ENCODE measurements at places on chromosomes 5 and 9.
A peak's percentile ranks its signal among the peaks of the same experiment; 100 is the strongest.

- DNase-seq: no peak
Measured at GRCh38 chr5:179201986-179202385, 141.8 kb downstream of the ZNF354C start.

DNA sequence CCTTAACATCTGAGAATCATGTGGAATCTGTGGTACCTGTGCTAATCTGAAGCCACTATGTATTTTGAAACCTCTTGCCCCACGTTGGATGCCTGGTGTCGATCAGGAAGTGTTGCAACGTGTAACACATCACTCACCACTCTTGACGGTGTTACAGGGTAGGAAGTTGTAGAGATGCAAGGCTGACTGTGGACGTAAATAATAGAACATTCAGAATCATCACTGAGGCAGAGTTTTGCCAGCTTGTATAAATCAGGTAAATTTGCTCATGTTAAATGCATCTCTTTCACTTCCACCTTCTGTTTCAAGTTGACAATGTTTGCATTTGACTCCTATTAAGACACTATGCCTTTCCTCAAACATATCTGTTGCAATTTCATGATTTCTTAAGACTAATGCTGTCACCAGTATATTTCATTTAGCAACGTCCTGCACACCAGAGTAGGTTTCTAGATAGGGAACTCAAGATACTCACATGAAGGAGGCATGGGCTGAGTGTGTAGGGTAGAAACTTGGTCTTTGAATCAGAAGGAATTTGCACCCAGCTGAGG lies 38.1 kb downstream of the BASP1 start:
- DNase-seq: no peak

DNA sequence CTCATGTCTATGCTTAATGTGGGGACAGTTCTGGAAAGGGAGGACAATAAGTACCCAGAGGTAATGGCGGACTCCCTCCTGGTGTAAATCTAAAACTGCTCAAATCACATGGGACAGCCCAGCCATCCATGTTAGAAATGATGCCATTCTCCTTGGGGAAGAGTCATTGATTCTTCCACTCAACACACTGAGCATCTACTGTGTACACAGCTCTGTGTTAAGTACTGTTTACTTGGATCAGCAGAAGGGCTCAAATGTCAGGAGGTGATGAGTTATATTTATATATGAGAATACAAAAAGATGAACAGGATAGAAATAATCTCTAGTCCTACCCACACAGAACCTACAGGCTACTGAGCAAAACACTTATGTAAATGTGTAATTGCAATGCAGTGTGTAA lies 31.8 kb upstream of the NANS start:
- peak; percentile 22 for DNase-seq

DNA sequence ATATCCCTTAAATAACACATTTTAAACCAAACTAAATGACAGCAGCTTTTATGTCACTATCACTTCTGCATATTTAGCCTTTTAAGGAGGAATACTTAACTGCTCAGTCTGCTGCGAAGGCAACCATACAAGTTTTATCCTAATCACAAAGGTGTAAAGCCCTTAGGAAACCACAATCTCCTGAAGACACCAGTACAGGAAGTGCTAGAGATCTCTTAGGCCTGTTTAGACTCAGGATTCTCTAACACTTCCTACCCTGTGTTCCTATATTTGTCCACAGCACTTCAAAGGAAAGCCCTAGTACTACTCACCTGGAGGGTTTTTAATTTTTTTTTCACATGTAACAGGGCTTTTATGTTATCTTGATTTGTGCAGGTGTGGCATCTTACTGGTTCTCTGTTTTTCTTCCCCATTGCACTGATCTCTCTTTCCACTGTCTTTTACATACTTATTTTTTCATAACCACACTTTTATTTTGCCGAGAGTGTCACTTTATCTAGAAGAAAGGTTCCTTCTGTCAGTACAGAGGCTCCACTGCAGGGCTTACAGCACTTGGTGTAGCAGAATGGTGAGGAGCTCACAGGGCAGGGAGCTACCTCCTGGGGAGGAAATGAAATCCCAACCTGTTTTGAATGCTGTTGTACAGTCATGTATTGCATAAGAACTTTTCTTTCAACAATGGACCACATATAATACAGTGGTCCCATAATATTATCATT lies 1060.6 kb upstream of the ACO1 start:
- no peak for DNase-seq

DNA sequence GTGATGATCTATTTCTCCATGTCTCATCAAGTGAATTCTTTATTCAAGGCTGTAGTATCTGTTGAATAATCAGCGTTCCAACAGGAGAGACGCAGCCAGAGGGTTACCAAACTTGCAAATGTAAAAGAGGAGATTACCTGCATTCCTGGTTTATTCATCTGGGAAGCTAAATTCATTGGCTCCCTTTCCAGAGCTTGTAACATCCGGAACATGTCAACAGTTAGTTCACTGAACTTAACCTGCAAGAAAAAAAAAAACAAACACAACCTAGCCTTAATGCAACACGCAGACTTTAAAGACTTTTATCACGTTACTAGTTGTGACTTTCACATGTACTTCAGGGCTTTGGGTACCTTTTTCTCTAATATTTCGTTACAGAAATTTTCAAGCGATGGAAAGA lies 62.4 kb upstream of the GOLGA1 start:
- DNase-seq: no peak

DNA sequence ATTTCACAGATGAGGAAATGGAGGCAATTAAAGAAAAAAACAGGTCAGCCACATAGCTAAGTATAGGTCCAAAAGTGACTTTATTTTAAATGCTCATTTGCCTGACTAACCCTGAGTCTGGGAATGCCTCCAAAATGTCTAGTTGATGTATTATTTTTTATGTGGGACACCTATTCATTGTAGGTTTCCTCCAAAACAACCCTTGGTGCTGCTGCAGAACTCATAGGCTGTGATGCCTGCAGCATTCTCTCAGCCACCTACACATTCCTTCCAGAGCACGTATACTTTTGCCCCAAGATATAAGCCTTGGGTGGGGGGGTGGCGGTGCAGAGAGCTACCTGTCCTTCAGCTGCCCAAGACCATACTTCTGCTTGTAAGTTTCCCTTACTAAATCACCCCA lies 77.4 kb downstream of the MSX2 start:
- no peak for DNase-seq

GRCh38 chr5:172093965-172094364 lies 87.5 kb upstream of the FBXW11 start:
- no peak for DNase-seq

GRCh38 chr5:143004361-143005145 lies 234.4 kb downstream of the ARHGAP26 start:
- DNase-seq: no peak

- DNase-seq: no peak
Measured at GRCh38 chr5:58156973-58157701, 302.7 kb downstream of the PLK2 start.

GRCh38 chr5:132229236-132229635 lies 1.6 kb upstream of the P4HA2 start:
- DNase-seq: no peak

GRCh38 chr9:107229241-107229741 lies 53.8 kb upstream of the RAD23B start:
- DNase-seq: no peak

GRCh38 chr5:34449639-34450038 lies 206.5 kb upstream of the RAI14 start:
- no peak for DNase-seq

GRCh38 chr5:109511980-109512734 lies 102.4 kb upstream of the PJA2 start:
- DNase-seq: no peak

DNA sequence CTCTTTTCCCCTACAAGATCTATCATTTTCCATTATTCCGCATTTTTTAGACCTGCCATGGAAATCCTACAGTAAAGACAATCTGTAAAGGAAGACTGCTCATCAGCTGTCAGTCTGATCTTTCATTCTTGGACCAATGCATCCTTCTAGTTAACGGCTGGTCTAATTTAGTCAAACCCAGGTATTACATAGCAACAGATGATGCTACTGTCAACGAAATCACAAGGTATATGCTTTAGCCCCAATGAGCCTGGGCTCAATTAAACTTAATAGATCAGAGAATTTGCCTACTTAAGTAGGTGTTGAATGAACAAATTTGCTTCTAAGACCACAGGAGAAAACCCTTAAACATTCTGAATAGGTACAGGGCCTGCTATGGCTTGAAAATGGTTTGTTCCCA lies 207.0 kb downstream of the TSSK1B start:
- DNase-seq: no peak

GRCh38 chr9:111992523-111992922 lies 95.9 kb downstream of the UGCG start:
- DNase-seq: no peak

- no peak for DNase-seq
Measured at GRCh38 chr9:15115702-15116101, 191.3 kb downstream of the TTC39B start.

Measured in SHP77 (cell line).